ENCODE measurements at places on chromosomes 6 and 20. TPM values are rescaled to one million over a fixed set of nuclear protein-coding genes. Genes with fewer than 3 reads are reported as not detected.

DNA sequence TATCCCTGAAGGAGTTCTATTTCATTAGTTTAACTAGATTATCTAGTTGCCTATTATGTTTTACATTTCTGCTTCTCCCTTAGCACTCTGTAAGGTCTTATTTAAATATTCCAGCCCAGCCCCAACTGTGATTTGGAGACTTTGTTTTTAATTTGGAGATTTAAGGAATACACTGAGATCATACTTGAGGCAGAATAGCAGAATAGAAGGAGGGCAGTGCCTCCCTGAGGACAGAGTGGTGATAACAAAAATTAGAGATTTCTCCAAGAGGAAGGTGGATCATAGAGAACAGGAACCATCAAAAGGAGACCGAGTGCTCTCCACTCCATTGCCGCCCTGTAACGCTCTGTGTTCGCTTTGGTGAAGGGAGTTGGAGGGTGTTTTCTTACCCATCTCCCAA is 14.8 kb upstream of the CD164 start:
- no peak for DNase-seq

DNA sequence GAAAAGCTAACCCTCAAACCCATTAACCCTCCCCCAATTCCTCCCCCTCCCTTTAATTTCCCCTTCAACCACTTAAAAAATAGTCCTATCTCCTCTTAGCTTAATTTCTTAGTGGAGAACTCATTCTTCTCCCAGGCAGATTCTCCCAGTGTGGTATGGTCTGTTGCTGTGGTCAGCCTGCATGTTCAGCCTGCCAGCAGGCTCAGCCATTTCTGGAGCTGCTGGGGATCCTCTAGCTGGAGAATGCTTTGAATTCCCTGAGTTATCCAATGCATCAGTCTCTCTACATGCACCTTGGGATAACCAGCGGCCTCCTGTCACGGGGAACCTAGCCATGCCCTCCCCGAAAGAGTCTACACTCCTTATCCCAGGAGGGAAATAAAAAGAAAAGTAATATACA is 375.4 kb upstream of the RSPO3 start:
- DNase-seq, result no peak

Gene SMPDL3A
- 0.47 TPM for total RNA-seq

Gene KHDC1L
- not detected for total RNA-seq

Gene RHAG
- not detected for total RNA-seq

GRCh38 chr20:10984913-10985312 is 311.1 kb upstream of the JAG1 start:
- no peak for DNase-seq

GRCh38 chr6:109008537-109009235 is 86.0 kb downstream of the SESN1 start:
- DNase-seq, result no peak

DNA sequence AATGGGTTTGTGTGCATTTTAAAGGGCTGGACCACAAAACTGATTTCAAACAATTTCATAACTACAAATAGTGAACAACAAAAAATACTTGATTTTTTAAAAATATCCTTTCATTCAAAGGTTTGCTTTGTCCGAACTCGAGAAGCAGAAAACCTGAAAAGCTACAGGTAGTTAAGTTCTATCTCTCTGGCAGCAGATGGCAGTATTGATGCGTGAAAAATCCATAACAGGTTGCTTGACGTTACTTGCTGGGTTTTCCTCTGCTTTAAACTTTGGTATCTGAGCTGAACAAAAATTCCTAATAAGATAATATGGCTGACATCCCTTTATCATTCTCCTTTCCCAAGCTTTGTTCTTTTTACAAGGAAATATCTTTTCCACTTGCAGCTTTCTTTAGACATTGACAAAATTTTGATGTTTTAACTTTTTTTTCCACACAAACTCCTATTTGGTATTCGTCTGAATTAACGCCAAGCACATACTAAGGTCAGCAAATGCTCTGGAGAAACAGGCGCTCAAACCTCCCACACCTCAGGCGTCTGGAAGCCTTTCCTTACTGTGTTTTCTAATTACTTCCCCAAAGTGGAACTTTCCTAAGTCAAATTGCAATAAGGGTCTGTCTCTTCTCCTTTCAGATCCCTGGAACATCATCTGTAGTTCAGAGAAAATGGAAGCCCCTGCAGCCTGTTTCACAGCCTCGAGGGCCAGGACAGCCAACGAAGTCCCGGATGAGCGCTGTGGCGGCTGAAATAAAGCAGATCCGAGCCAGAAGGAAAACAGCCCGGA is 50.3 kb upstream of the GFRAL start:
- DNase-seq, result no peak

DNA sequence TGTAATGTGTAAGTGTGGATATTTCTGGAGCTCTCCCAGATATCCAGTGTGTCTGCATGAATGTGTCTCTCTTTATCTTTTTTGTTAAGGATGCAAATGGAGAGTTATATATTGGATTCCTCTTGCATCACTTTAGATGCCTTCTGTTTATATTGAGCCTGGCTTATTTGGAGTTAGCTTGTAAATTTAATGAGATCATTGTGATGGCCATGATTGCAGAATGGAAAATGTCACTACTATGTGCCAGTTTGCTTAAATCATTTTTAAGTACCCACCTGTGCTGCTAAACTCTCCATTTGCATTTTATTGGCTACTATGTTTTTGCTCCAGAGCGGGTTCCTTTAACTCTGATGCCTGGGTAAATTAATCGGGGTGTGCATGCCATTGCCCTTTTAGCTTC is 334.8 kb downstream of the UTRN start:
- DNase-seq, result no peak
